Skin of body (tissue), 3 donors: ENCODE measurements at places on chromosomes 5 and 9.

DNA sequence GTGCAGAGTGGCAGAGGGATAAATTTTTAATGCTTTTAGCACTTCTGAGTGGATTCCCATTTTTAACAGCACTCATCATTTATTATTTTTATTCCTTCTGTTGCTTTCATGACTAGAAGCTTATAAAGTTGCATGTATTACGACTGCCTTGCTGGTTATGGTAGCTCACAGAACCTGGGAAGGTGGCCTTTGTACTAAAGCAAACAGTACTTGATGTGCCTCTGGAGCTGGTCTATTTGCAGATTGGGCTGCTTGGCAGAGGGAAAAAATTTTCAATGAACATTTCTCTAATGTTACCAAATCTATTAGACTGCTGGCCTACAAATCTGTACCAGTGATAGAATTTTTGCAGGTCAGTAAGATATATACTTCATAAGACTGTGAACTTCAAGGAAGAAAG, 274.5 kb upstream of the C9orf72 start:
- DNase-seq = no peak

DNA sequence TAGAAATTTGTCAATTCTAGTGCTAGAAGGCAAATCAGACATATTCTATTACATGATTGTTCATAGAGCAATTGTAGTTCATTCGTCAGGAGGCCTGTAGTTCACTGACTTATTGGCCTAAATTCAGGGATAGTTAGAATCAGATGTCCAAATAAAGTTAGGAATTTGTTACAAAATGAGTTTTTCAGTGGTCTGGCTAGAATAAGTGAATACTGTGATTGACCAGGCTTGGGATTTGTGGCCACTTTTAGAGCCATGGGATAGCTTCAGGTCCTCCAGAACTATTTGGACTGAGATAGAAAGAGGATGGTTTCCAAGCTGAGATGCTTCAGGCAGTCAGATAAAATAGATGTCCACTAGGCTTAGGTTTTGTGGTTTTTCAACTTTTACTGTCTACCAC, 199.1 kb upstream of the MPDZ start:
- DNase-seq = peak; percentile 84

DNA sequence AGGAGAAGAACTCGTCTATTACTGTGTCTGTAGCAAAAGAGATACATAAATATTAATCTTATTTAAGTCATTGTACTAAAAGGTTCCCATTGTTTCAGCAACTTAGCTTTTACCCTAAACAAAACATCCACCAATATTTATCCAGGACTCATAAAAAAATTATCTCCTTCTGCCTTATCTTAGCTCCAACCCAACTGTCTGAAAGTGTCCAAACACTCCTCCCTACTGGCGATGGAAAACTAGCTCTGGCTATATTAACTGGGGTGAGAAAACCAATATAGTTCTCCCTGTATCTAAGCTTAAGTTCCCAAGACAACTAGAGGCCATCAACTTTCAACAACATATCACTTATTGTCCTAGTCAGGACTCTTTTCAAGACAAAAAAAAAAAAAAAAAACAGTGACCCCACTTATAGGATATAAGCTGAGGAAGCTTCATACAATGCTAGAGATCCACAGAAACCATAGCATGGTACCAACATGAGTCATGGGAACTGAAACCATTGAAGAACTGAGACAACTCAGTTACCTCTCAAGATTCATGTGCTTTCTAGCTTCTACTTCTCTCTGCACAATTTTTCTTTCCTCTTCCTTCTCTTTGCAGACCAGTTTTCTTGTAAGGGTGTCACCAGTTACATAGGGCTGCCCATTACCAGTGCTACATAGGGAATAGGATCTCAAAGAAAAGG, 150.7 kb upstream of the RASA1 start:
- DNase-seq = no peak

- no peak for DNase-seq
Observed at GRCh38 chr5:154461531-154461930, 15.7 kb downstream of the SAP30L start.

GRCh38 chr5:177064500-177065277, 22.0 kb upstream of the FGFR4 start:
- DNase-seq = no peak

GRCh38 chr5:17989567-17990563, 355.6 kb downstream of the TAF11L14 start:
- no peak for DNase-seq

GRCh38 chr9:131028221-131028884, 19.4 kb downstream of the LAMC3 start:
- DNase-seq = no peak

DNA sequence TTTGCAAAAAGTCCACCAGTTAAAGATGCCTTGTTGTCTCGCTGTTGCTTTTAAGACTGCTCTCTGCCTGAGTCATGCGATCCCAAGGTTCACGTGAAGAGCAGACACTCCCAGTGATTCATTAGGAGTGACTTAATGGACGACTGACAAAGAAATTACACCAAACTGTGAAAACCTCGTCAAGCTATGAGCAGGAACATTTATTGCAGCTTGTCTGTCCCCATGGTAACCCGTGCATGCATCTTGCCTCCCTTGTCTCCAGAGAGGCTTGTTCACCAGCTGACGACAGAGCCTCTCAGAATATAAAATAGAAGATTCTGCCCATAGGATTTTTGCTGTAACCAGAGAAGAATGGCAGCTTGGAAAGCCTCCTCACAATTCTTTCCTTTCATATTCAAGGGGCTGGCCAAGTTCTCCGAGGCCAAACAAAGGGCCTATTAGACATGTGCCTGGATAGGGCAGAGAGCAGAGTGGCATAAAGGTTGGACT, 352.7 kb downstream of the SPOCK1 start:
- peak; percentile 82 for DNase-seq

DNA sequence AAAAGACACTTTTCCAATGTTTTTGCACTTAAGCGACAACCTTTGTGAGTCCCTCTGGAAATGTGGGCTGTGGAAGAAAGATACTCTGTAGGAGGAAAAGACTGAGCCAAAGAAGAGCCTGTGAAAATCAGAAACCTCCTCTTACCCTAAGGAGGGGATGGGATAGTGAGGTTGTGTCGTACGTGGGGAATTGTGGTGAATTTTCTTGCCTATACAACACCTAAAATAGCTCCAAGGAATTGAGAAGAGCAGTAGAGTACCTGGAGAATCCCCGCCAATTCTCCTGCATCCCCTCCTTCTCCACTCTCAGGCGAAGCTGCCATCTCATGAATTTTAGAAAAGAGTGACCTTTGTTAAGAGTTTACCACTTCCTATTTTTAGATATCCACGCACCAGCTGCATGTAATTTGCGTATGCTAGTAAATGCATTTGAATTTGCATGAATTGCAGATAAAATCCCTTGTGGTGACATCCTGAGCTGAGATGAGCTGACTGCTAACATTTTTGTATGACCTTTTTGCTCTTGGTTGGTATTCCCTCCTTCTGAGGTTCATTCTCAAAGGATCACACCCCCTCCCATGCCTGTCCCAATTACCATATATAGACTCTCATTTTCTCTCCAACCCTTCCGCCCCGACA, 147.2 kb downstream of the PCSK5 start:
- DNase-seq = no peak

DNA sequence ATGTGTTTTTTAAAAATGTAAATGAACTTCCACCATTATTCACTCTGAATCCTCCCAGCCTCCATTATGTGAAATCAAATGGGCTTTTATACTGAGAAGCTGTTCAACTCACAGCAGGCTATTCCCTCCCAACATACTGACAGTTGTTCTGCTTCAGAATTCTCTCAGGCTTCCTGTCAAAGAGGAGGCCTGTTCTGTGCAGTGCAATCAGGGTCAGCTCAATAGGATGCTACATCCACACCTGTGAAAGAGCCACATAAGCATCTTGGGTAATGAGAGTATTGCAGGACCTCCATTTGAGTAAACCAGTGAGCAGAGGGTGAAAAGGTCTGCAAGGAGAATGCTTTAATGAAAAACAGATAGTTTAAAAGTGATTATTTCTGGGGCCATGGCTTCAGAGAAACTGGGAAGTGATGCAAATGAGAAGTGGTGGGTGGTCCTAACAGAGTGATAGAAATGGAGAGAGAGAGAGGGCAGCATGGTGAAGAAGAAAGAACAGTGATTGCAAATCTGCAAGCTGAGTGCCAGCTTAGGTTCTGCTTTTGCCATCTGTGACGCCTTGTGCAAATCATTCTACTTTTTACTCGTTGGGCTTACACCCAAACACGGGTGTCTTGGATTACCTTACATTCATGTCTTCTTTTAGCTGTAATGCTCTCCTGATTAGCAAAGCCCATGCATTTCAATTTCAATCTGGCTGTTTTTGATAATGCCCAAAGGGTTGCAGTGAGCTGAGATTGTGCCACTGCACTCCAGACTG, 202.5 kb upstream of the NMUR2 start:
- DNase-seq = no peak

- DNase-seq = peak; percentile 71
Observed at GRCh38 chr9:113654605-113655428, 191.3 kb downstream of the RGS3 start.

GRCh38 chr9:133201424-133202144, 7.5 kb downstream of the OBP2B start:
- no peak for DNase-seq

DNA sequence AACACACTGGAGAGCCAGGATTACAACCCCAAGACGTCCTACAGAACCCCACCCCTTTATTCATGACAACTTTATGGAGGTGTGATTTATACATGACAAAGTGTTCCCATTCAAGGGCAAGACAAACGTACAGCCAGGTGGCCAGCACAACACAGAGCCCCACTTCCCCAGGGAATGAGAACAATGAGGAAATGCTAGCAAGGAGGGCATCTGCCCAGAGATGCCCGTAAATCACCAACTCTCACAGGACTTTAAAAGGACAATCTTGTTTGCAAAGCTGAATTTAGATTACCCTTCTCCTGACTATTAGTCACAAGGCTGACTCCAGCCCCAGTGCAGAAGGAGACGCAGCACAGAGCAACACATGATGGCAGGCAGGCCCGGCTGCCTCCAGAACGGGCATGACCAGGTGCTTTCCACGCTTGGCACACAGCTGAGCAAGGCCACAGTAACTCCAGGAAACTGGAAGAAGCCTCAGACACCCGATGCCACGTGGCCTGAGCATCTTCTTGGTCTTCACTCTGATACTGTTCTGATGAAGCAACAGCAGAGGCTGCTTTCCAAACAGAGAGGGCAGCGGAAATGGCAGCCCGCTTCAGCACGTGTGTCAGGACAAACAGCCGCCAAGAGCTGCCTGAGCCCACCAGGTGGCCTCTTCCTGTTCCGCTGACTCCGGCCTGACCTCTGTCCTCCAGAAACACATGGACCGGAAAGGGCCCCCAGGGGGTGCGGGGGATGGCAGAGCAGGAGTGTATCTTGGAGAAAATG, 51.4 kb downstream of the ROR2 start:
- no peak for DNase-seq

- no peak for DNase-seq
Observed at GRCh38 chr5:162485666-162486292, 418.2 kb downstream of the GABRG2 start.

GRCh38 chr5:96407436-96407835, 25.6 kb downstream of the PCSK1 start:
- no peak for DNase-seq

GRCh38 chr5:105407200-105407599, 1844.6 kb upstream of the NUDT12 start:
- no peak for DNase-seq

DNA sequence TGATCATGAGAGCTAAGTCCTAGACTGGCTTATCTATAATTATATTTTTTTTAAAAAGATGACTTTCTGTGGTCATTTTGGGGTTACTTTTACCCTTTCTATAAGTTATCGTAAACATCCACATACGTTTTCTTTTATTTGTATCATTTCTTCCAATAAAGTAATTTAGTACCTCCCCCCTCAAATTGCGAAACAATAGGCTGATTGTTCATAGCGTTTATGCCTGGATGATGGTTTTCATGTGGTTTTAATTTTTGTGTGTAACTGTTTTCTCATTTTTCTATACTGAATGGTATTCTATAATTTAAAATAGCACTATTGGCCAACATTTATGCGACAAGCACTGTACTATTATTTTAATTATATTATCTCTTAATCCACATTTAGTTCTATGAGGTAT, 44.5 kb downstream of the SMC5 start:
- peak; percentile 14 for DNase-seq

GRCh38 chr9:21904371-21904770, 89.8 kb downstream of the CDKN2A start:
- no peak for DNase-seq

GRCh38 chr5:32574540-32575175, 10.7 kb upstream of the SUB1 start:
- DNase-seq = no peak

DNA sequence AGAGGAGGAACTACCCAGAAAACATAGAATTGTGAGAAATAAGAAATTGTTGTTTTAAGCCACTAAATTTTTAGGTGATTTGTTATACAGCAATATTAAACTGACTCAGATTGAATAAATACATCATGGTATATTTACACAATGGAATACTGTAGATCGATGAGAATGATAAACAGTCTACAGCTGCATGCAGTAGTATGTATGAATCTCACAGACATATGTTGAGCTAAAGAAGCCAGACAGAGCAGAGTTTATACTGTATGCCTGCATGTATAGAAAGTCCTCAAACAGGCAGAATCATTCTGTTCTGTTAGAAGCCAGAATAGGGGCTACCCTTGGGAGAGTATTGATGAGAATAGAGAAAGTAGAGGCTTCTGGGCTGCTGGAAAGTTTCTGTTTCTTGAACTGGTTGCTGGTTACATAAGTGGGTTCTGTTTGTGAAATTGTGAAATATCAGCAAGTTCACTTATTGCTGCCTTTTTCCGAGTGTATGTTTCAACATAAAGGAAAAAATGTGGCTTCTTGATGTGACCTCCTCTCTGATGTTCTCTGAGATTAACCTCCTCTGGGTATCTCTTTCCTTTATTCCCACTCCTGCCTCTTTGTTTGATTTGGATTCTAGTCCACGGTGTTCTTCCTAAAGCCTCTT, 9.6 kb downstream of the KIAA1958 start:
- DNase-seq = no peak

DNA sequence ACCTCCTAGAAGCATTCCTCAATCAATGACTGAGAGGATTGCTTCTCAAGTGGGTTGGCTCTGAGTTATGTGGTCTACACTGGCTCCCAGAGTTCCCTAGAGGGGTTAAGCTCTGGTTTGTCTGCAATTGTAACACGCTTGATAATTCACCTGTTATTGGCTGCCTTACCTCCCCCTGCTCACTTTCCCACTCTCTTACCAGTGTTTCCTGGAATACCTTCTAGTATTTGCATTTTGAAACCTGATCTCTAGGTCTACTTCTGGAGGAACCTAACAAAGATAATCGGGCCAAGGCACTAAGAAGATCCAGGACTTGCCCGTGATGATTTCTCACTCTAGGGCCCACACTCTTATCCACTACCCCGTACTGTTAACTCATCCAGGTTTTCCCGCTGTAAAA, 110.1 kb upstream of the MAP3K1 start:
- no peak for DNase-seq

GRCh38 chr5:72107131-72107900, at the start of gene MAP1B:
TSS of gene MAP1B (plus strand) at chr5:72107475. CDS start at chr5:72107532, 57 bp downstream.
- peak; percentile 75 for DNase-seq

GRCh38 chr5:17619354-17619753, 9.2 kb downstream of the TAF11L12 start:
- DNase-seq = no peak

GRCh38 chr5:135124724-135125123, 90.7 kb upstream of the PITX1 start:
- DNase-seq = no peak

GRCh38 chr5:123659011-123659410, 147.0 kb downstream of the CSNK1G3 start:
- DNase-seq = no peak

- DNase-seq = no peak
Observed at GRCh38 chr5:171424726-171425125, 5.3 kb downstream of the FGF18 start.

GRCh38 chr5:76380346-76381066, 22.6 kb upstream of the IQGAP2 start:
- no peak for DNase-seq
